ENCODE measurements at places on chromosomes 3 and 15.

DNA sequence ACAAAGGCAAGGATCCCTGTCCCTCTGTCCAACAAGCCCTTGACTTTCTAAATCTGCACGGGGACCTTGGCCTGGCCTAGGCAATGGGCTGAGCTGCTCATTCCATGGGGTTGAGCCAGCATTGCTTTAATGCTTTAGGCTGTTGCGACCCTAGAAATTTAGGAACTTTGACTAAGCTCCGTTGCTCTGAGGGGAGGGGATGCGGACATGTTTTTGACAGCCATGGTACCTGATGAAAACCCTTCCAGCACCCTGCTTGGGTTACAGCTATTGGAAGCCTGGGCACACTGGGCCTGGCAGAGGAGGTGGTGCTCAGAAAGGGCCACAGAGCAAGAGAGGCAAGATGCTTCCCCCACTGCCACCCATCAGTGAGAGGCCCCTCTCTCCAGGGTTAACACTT is 37.1 kb downstream of the SYNM start:
- no peak for DNase-seq

- DNase-seq: no peak
Measured at GRCh38 chr3:93910097-93910496, 63.6 kb downstream of the PROS1 start.

DNA sequence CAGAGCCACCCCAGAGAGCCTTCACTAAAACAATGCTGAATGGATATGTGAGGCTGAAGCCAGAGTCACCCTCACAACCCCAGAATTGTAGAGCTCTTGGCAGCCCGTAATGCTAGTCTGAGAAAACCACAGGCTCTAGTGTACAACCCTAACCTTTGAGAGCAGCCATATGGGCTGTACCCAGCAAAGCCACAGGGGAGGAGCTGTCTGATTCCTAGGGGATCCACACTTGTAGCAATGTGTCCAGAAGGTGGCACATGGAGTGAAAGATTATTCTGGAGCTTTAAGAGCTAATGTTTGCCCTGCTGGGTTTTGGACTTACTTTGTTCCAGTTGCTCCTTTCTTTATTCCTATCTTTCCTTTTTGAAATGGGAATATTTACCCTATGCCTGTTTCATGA is 626.8 kb downstream of the GRM7 start:
- DNase-seq: no peak

- no peak for DNase-seq
Measured at GRCh38 chr3:42119561-42120355, 28.6 kb downstream of the TRAK1 start.

GRCh38 chr15:55513152-55513551 is 5.1 kb upstream of the DNAAF4 start:
- no peak for DNase-seq

- no peak for DNase-seq
Measured at GRCh38 chr3:145557405-145557804, 603.6 kb downstream of the PLOD2 start.

GRCh38 chr3:17301271-17301670 is 416.5 kb downstream of the PLCL2 start:
- DNase-seq: no peak

GRCh38 chr15:96252148-96252547 is 78.4 kb upstream of the NR2F2 start:
- DNase-seq: no peak

GRCh38 chr15:37594417-37594816 is 340.0 kb upstream of the TMCO5A start:
- no peak for DNase-seq

- no peak for DNase-seq
Measured at GRCh38 chr3:179666030-179666429, 13.2 kb downstream of the USP13 start.

DNA sequence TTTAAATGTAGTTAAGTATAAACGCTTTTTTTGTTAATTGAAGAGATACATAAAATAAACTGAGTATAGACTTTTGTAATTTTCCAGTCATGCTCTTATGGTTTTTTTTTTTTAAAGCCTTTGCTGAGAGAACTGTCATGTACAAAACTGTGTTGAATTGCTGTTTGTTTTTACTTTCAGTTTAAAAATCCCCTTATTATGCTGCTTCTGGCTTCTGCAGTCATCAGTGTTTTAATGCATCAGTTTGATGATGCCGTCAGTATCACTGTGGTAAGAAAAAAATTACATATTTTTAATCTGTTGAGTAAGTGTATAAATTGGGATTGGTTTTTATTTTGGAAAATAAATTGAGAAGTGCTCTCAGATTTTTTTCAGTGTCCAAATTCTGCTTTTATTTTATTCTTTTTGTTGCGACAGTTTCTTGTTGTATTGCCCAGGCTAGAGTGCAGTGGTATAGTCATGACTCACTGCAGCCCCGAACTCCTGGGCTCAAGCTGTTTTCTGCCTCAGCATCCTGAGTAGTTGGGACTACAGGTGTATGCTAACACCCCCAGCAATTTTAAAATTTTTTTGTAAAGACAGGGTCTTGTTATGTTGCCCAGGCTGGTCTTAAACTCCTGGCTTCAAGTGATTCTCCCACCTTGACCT is 40.7 kb downstream of the ATP2C1 start:
- no peak for DNase-seq

DNA sequence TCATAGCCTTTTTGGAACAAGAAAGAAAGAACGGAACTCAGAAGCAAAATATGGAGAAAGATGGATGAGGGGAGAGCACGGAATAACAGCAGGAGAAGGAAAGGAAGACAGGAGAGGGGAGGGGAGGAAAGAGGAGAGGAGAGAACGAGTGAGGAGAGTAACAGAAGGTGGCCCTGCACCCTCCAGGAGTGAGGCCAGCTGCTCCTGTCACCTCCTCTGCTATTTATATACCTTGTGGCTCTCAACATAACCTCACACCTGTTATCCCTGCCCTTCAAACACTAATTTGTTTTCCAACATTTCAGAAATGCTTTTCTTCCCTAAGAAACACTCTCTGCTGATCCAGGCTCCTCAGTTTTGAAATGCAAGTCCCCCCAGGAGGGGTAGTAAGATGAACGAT is 53.4 kb upstream of the ATP2B2 start:
- no peak for DNase-seq

DNA sequence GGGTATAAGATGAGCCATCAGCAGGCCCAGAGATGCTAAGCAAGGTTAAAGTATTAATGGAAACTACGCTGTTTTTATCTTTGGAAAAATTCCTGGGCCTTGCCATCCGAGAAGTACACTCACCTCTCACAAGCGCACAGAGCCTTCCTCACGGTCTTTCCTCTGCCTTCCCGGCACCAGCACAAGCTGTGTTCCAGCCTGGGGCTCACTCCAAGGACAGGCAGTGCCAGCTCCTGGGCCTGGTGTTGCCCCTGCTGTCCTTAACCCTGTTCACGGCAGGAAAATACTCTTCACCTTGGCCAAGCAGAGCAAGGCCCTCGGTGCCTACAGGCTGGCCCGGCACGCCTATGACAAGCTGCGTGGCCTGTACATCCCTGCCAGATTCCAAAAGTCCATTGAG is 14.3 kb upstream of the RHO start:
- no peak for DNase-seq

- DNase-seq: no peak
Measured at GRCh38 chr3:31361371-31362273, 171.1 kb upstream of the STT3B start.

DNA sequence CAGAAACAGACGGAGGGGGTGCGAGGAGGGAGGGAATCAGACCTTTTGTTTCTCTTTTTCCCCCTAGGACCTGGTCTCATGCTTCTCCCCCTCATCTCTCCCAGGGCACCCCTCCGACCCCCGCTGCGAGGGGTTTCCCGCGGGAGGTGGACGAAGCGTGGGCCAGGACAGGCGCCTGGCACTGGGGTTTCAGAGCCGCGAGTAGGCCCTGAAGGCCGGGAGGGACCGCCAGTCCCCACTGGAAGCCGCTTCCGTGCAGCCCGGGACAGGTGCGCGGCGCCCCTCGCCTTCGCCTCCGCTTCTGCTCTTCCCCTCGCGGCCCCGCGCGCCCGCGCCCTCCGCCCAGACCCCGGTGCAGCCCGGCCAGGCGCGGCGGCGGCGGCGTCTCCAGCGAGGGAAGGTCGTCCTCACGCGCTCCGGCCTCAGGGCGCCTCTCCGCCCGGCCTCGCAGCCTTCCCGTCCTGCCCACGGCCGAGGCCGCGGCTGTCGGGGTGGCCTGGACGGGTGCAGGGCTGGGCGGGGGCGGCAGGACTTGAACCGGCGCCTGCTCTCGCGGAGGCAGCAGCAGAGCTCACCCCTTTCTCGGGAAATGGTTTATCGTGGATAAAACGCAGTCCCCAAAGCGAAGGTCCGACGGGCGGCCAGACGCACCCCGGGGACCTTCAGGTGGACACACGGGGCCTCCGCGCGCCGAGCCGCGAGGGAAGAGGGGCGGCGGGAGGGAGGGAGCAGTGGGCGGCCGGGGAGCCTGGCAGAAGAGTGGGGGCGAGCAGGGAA is 31.5 kb upstream of the ADAMTS17 start:
- DNase-seq: no peak

GRCh38 chr3:141710888-141711616 is 27.0 kb upstream of the RNF7 start:
- DNase-seq: no peak

DNA sequence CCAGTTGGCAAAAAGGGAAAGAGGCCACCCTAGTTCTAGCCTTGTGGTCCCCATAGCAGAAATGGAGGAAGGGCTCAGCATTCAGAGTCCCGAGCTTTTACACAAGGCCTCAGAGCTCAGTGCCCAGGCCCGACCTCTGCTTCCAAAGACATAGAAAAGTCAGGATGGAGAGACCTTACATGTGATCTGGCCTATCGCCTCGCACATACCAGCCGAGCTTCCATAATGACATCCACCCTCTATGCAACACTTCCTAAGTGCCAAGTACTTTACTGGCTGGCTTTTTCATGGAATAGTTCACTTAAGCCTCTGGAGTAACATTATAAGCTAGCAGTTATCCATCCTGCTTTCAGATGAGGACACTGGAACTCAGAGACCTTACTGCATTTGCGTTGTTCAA is 275.9 kb downstream of the FAM43A start:
- no peak for DNase-seq

- DNase-seq: no peak
Measured at GRCh38 chr3:11703146-11703545, 59.4 kb upstream of the VGLL4 start.

GRCh38 chr15:63344731-63345390 is 36.8 kb downstream of the CA12 start:
- DNase-seq: no peak

DNA sequence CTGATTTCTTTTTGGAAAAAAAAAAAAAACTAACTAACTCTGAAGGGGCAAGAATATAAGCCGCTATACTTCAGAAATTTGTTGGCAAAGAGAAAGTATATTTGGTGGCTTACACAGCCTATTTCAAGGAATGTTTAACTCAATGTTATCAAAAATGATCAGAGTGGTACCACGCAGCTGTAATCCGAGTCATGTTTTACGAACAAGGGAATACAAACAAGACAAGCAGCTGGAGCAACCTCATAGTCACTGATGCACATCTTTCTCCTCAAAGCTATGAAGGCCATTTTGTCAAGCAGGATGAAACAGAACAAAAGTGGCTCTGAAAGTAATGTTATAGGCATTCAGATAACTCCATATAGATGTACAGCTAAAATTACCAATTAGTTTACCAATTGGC is 81.2 kb downstream of the SCAPER start:
- DNase-seq: no peak

GRCh38 chr15:71559098-71559497 is 251.3 kb upstream of the NR2E3 start:
- DNase-seq: no peak

GRCh38 chr3:70982700-70983140 is 600.8 kb downstream of the FOXP1 start:
- DNase-seq: no peak

- DNase-seq: no peak
Measured at GRCh38 chr15:80567721-80568157, 127.4 kb upstream of the ABHD17C start.

DNA sequence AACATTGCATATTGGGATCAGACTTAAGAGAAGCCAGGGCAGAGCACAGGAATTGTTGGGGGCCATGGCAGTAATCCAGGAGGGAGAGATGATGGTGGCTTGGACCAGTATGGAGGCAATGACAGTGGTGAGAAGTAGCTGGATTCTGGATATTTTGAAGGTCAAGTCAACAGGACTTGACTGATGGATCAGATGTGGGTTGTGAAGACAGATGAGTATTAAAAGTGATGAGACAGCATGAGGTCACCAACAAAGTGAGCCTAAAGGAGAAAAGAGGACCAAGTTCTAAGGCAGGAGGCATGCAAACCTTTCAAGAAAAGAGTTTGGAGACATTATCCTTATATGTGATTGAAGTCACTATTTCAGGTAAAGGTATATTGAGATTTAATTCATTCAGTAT is 56.6 kb upstream of the TIPARP start:
- DNase-seq: no peak

GRCh38 chr3:159731254-159731653 is 257.4 kb upstream of the IL12A start:
- no peak for DNase-seq

DNA sequence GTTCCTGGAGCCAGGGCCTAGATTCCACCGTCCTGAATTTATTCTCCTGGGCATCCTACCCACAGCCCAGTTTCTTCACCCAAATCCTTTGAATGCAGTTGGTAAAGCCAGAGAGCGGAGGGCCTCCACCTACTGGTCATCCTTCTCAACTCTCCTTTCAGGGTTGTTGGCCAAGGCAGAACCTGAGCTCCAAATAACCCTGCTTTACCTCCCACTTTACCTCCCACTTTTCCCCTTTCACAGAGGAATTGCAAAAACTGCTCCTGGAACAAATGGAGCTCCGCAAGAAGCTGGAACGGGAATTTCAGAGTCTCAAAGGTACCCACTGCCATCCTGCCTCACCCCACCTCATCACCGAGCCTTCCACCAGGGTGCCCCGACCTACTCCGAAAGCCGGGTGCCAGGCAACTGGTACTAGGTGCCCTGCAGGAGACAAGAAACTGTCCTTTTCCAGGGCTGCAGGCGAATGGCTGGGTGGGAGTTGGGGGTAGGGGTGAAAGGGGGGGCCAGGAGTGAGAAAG is 6.8 kb downstream of the SKOR1 start:
- DNase-seq: no peak

DNA sequence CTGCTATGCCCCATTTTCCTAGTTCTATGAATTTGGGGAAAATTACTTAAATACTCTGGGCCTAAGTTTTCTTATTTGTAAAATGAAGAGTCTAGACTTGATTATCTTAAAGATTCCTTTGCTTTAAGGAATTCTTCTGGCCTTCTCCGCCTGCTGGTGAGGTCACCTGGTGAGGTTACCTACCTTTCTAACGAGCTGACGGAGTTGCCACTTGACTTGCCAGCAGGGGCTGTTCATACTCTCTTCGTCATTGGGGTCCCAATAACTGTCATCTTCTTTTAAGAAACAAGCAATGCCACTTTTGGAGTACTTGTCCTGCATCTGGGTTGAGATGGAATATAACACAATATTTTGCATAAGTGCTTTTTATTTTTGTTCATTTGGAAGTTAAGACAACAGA is 8.6 kb downstream of the TNFSF10 start:
- DNase-seq: no peak

GRCh38 chr3:194079702-194080172 is 56.2 kb upstream of the HES1 start:
- no peak for DNase-seq
